Stimulated activated CD8-positive, alpha-beta memory T cell treated with anti-CD3 and anti-CD28 coated beads, Interleukin-2, amount 100 ng/mL, for 1 hour (primary cell): ENCODE measurements at places on chromosomes 12 and 14.

DNA sequence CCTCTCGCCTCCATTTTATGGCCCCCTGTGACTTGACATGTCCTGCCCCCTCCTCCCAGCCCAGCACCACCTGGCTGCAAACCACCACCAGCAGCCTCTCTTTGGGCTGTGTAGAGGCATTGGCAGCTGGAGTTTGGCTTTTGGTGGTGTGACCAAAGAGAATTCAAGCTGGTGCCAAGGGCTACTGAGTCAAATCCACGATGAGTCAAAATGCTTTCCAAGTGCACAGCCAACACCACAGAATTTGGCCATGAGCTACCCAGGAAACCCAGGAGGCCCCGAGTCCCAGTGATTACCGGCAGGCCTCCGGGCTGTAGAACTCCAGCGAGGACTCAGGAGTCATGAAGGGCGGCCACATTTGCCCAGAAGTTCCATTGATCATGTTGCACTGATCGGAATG lies 53.8 kb downstream of the SCARB1 start:
- no peak for DNase-seq

- no peak for DNase-seq
Observed at GRCh38 chr12:71876137-71876799, 36.7 kb downstream of the TBC1D15 start.

GRCh38 chr12:111454311-111454710 lies 48.6 kb downstream of the SH2B3 start:
- DNase-seq = no peak

GRCh38 chr12:30913323-30913722 lies 13.2 kb upstream of the TSPAN11 start:
- DNase-seq = no peak

DNA sequence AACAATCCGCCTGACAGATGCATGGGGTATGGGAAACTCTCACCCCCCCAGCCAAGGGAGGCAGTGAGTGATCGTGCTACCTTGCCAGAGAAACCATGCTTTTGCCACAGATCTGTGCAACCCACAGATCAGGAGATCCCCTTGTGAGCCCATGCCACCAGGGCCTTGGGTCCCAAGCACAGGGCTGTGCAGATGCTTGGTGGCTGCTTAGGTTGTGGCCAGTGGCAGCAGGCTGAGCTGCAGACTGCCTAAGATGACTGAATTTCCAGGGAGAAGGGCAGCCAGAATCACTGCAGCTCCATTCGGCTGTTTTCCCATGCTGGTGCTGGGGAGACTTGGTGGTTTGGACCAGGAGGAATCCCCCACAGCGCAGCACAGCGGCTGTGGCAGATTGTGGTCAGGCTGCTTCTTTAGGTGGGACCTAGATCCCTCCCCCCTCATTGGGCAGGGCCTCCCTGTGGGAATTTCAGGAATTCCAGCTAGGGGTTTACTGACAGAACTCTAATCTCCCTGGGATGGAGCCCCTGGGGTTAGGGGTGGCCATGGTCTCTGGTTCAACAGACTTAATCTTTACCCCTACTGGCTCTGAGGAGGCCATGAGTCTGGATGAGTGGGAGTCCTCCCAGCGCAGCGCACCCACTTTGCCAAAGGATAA lies 264.6 kb upstream of the DAAM1 start:
- no peak for DNase-seq

DNA sequence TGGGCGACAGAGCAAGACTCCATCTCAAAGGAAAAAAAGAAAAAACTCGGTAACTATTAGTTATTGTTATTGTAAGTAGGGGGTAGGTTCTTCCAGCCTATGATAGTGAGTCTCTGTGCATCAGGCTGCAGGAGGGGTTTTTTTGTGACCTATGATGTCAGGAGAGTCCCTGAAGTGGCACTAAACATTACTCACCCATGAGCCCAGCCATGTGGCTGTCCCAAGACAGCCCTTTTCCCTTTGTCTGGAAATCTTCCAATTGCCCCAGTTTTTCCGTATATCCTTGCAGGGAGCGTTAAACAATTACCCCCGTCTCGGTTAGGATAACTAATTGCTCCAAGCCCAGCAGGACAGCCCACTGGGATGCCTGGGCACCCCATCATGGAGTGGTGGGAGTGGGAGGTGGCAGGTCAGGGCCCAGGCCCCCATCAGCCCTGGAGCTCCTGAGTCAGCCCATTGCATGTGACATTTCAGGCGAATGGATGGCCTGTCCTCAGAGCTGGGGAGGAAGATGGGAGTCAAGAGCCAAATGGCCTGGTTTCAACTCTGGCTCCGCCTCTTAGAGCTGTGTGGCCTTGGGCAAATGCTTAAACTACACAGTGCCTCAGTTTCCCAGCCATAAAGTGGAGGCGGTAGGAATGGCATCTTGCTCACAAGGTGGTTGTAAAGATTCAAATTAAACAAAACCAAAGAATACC lies 16.4 kb downstream of the PHETA1 start:
- DNase-seq = no peak

- DNase-seq = no peak
Observed at GRCh38 chr12:51752234-51752889, 96.2 kb downstream of the FIGNL2 start.
